GM12878 (cell line): ENCODE measurements at places on chromosomes 13 and 19. TPM values are rescaled to one million over a fixed set of nuclear protein-coding genes. Genes with fewer than 3 reads are reported as not detected.

DNA sequence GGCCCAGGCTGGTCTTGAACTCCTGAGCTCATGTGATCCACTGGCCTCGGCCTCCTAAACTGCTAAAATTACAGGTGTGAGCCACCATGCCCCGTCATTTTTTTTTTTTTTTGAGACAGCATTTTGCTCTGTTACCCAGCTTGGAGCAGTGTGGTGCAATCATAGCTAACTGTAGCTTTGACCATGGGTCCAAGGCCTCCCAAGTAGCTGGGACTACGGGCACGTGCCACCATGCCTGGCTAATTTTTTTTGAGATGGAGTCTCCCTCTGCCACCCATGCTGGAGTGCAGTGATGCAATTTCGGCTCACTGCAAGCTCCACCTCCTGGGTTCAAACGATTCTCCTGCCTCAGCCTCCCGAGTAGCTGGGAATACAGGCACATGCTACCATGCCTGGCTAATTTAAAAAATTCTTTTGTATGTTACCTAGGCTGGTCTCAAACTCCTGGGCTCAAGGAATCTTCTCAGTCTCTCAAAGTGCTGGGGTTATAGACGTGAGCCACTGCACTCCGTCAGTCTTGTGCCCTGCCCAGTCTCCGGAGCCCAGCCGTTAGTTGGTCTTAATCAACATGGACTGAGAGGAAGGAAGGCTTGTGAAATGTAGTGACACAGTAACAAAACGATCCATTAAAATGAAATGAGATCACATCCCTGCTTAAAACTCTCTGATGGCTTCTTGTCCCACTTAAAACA lies 1.4 kb upstream of the LRG1 start:
- H3K27ac ChIP-seq: no peak overlapping the region
- no peaks in the 10 kb centered on the region for H3K36me3 ChIP-seq
- H3K27me3 ChIP-seq: no peaks in the 10 kb centered on the region
- H3K4me3 ChIP-seq: no peak overlapping the region

DNA sequence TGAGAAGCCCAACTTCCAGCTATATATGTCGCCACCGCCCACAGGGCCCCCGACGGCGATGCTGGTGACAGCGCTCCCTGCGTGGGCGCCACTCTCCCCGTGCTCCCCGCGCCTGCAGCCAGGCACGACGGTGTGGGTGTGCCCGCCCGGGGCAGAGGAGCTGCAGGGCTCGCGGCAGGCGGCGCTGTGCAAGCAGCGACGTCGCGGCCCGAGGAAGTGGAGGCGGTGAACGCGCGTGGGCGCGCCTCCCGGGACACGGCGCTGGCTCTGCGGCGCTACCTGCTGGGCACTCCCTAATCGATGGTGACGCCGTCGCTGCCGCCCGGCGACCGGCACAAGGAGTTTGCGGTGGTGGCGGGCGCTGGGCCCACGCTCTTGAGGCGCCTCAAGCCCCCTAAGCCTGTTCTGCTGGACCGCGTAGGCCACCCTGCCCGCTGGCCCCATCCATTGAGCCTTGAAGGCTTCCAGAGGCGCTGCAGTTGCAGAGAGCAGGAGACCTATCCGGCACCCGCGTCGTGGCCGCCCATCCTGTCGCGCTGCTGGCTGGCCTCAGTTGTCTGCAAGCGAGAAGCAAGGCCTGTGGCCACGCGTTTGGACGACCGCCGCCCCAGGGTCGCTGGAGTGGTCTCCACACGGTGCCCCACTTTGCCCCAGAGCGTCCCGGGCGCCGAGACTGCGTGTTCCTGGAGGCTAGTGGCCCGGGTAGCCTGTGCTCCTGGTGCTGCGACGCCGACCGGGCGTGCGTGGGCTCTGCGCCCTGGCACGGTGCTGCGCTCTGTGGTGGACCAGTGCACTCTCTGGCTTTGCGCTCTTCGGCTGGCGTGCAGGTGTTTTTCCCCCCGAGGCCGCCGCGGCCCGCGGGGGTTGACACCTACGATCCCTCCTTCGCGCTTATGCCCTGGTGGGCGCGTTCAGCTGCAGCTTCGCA lies 23.1 kb downstream of the LRFN3 start:
- no peak overlapping the region for H3K4me3 ChIP-seq
- no peak for DNase-seq
- H3K27me3 ChIP-seq: peaks cover 7% of the 10 kb centered on the region
- H3K36me3 ChIP-seq: no peaks in the 10 kb centered on the region
- no peaks in the 10 kb centered on the region for H3K4me1 ChIP-seq

DNA sequence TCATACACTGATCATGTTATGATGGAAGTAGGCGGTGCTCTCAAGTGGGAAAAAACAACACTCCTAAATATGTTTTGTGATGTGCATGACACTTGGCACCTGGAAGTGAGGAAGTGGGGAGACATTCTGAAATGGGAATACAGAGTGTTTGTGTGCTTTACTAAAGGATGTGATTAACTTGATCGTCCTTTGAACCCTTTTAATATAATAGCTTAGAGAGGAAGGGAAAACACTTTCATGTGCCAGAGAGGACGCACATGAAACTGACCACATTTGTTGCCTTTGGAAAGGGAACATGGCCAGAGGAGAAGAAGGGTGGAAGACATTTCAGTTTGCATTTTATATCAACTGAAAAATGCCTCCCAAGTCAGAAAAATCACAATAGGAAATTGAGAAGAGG lies 31.4 kb downstream of the SMAD9 start:
- H3K4me3 ChIP-seq: no peak overlapping the region
- no peak overlapping the region for H3K27ac ChIP-seq
- DNase-seq: no peak
- no peaks in the 10 kb centered on the region; the same call in 1 of the 2 replicates for H3K27me3 ChIP-seq
- no peaks in the 10 kb centered on the region for H3K4me1 ChIP-seq
- H3K36me3 ChIP-seq: no peaks in the 10 kb centered on the region

DNA sequence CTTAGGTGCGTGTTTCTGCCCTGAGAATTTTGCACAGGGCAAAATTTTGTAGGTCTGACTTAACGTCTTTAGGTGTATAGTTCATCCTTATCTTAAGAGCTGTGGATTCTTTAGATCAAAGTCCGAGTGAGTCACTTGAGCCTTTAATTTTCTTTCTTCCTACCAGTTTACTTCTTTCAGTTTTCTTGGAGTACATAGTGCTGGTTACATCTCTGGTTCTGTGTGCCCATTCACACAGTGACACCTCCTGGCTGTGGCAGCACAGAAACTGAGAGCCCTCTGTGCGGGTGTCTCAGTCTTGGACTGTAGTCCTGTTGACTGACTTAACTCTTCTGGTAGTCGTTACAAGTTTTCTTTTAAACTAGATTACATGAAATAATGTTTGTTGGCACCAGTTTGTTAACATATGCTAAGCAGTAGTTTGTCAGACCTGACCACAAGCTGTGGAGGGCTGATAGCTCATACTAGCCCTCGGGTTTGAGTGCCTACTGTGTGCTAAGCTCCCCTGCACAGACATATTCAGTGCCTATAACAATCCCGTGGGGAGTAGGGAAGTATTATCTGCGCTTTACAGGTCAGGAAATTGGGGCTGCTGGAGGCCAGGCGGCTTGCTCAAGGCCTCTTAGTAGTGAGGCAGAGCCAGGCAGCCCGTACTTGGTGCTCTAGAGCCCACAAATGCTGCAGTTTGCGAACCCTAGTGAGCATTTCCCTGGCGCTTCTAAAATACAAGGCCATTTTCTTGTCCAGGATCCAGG lies 1.6 kb downstream of the GATAD2A start:
- peak overlapping the region; percentile 62 for H3K27ac ChIP-seq
- no peaks in the 10 kb centered on the region for H3K27me3 ChIP-seq
- H3K4me1 ChIP-seq: peaks cover 33% of the 10 kb centered on the region
- DNase-seq: no peak
- H3K4me3 ChIP-seq: peak overlapping the region; percentile 77

- H3K4me1 ChIP-seq: peaks cover 4% of the 10 kb centered on the region
- H3K4me3 ChIP-seq: no peak overlapping the region
- H3K36me3 ChIP-seq: no peaks in the 10 kb centered on the region
- no peak for DNase-seq
Observed at GRCh38 chr13:49214917-49215376, 5.2 kb upstream of the MLNR start.

- H3K4me1 ChIP-seq: 0 out of 2 replicates have a peak, but pooled peaks cover 3% of the 10 kb centered on the region
- no peak overlapping the region for H3K27ac ChIP-seq
- no peak overlapping the region for H3K4me3 ChIP-seq
- no peaks in the 10 kb centered on the region for H3K27me3 ChIP-seq
- no peak for DNase-seq
Observed at GRCh38 chr13:43122791-43123190, 99.4 kb downstream of the DNAJC15 start.

- no peak overlapping the region for H3K27ac ChIP-seq
- no peak overlapping the region for H3K4me3 ChIP-seq
- H3K36me3 ChIP-seq: no peaks in the 10 kb centered on the region
- H3K4me1 ChIP-seq: no peaks in the 10 kb centered on the region
- H3K27me3 ChIP-seq: 0 out of 2 replicates have a peak, but pooled peaks cover 3% of the 10 kb centered on the region
Observed at GRCh38 chr13:99907038-99907437, 64.5 kb downstream of the ZIC5 start.

- H3K4me3 ChIP-seq: no peak overlapping the region; the same call in 1 of the 2 replicates
- peaks cover 14% of the 10 kb centered on the region for H3K36me3 ChIP-seq
- DNase-seq: peak; percentile 92
- peak overlapping the region; percentile 49 for H3K27ac ChIP-seq
- peaks cover 51% of the 10 kb centered on the region for H3K4me1 ChIP-seq
Observed at GRCh38 chr13:99542788-99543406, 41.6 kb downstream of the TM9SF2 start.

- no peaks in the 10 kb centered on the region for H3K4me1 ChIP-seq
- no peaks in the 10 kb centered on the region for H3K36me3 ChIP-seq
- DNase-seq: no peak
- no peaks in the 10 kb centered on the region for H3K27me3 ChIP-seq
- no peak overlapping the region for H3K27ac ChIP-seq
- no peak overlapping the region for H3K4me3 ChIP-seq
Observed at GRCh38 chr19:42436006-42436405, 6.7 kb downstream of the CXCL17 start.

- H3K36me3 ChIP-seq: peaks cover 18% of the 10 kb centered on the region
- no peak for DNase-seq
- H3K4me3 ChIP-seq: no peak overlapping the region
- no peaks in the 10 kb centered on the region for H3K4me1 ChIP-seq
- no peak overlapping the region for H3K27ac ChIP-seq
- no peaks in the 10 kb centered on the region for H3K27me3 ChIP-seq
Observed at GRCh38 chr19:38155453-38155852, 68.6 kb downstream of the DPF1 start.

- no peaks in the 10 kb centered on the region for H3K4me1 ChIP-seq
- H3K36me3 ChIP-seq: 0 out of 2 replicates have a peak, but pooled peaks cover 9% of the 10 kb centered on the region
- H3K4me3 ChIP-seq: no peak overlapping the region
Observed at GRCh38 chr19:50475101-50475568, 1.2 kb upstream of the EMC10 start.

- H3K27me3 ChIP-seq: no peaks in the 10 kb centered on the region
- no peak overlapping the region for H3K27ac ChIP-seq
- H3K4me1 ChIP-seq: no peaks in the 10 kb centered on the region
- H3K36me3 ChIP-seq: peaks cover 3% of the 10 kb centered on the region; the same call in 1 of the 2 replicates
- H3K4me3 ChIP-seq: no peak overlapping the region
Observed at GRCh38 chr13:79533781-79534400, 52.9 kb downstream of the NDFIP2 start.

DNA sequence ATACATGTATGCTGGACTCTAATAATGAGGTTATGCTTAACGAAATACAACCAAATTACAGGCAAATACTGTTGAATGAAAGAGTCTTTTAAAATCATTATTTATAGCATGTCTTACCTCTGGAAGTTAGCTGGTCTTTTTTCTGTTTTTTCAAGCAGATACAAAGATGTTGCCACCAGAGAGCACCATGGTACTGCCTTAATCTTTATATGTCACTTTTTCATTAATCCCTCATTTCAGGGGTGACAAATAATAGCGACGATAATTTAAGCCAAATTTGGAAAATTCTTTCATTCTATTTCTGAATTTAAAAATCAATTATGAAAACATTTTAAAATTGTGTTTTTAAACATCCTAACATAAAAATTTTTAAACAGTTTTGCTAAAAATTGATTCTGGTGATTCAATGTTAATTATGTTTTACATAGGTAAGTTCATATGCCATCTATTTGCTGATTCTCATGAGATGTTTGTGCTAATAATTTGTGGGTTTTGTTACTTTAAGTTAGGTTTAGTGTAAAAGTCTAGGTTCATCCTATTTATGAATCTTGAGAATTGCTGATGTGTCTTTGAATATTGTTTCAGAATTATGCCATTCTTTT lies 379.3 kb upstream of the SGCG start:
- no peak overlapping the region for H3K27ac ChIP-seq
- DNase-seq: no peak
- H3K27me3 ChIP-seq: no peaks in the 10 kb centered on the region
- H3K36me3 ChIP-seq: no peaks in the 10 kb centered on the region
- no peak overlapping the region for H3K4me3 ChIP-seq

DNA sequence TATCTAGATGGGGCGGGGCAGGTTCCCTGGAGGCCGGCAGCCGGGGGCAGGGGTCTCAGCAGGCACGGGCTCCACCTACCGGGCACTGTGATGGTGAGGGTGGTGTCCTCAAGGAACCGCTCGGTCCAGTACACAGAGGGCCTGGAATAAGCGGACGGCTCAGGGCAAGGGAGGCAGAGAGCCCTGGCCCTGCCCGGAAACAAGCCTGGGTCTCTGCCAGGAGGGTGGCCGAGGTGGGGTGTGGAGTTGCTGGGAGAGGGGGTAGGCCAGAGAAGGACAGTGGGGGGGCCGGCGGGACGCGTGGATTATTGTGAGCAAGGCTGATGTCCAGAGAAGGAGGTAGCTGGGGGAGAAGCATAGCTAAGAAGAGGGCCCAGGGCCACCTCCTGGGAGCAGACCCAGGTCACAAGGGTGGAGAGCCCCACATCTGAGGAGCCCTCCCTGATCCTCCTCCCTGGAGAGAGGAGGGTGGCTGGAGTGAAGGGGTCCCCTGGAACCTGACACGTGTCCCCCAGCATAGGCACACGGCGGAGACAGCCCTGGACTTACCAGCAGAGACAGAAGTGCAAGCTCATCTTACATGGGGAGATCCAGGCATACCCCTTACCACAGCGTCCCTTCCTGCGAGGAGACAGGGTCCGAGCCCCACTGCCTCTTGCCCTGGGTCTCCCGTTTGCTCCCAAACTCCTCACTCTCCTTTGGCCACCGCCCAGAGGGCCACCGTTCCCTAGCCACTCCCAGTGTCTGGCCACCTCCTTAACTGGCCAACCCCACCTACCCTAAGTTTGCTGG lies 29.0 kb upstream of the MIER2 start:
- H3K4me1 ChIP-seq: no peaks in the 10 kb centered on the region
- no peak overlapping the region for H3K4me3 ChIP-seq
- no peaks in the 10 kb centered on the region for H3K27me3 ChIP-seq
- DNase-seq: no peak
- H3K27ac ChIP-seq: no peak overlapping the region
- H3K36me3 ChIP-seq: no peaks in the 10 kb centered on the region

GRCh38 chr19:54551950-54552912 lies 21.4 kb upstream of the LILRA2 start:
- peak overlapping the region; percentile 48; the same call in 1 of the 2 replicates for H3K4me3 ChIP-seq
- H3K27ac ChIP-seq: peak overlapping the region; percentile 33
- H3K36me3 ChIP-seq: no peaks in the 10 kb centered on the region
- no peaks in the 10 kb centered on the region for H3K27me3 ChIP-seq

- DNase-seq: no peak
- H3K27me3 ChIP-seq: no peaks in the 10 kb centered on the region
- H3K4me3 ChIP-seq: no peak overlapping the region
Observed at GRCh38 chr13:36454987-36455386, 22.7 kb downstream of the CCNA1 start.

The PABPC3 gene
- 0.28 and 0.35 TPM in 2 replicates for total RNA-seq

The ZNF543 gene
- 7.3 and 8.0 TPM in 2 replicates for total RNA-seq

The KLK12 gene
- not detected in 2 replicates for total RNA-seq

The GJB6 gene
- not detected in 2 replicates for total RNA-seq

The MUC16 gene
- not detected in 2 replicates for total RNA-seq

The ZNF558 gene
- 7.2 and 7.4 TPM in 2 replicates for total RNA-seq

The INSR gene
- total RNA-seq: 34.5 and 34.6 TPM in 2 replicates

The DHX34 gene
- 14.3 and 16.9 TPM in 2 replicates for total RNA-seq

The CGB8 gene
- total RNA-seq: not detected in 2 replicates
